ENCODE measurements at places on chromosomes 6 and 20.
A peak's percentile ranks its signal among the peaks of the same experiment; 100 is the strongest.

DNA sequence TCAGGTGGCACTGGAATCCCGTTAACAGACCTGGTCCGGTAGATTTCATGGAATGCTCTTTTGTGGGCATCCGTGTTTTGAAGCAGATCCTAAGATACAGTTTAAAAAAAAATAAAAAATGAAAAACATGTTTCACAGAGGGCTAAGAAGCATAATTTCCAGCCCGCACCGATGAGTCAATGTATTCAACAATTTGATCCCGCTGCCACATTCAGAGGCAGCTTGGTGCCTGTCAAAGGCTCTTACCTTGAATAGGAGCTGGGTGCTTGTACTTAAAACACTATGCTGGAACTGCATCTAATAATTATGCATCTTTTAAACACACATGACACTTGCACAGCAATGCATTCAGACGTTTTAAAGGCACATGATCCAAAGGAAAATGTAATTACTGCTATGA, 164.8 kb downstream of the SYNE1 start:
- no peak for DNase-seq

GRCh38 chr20:7257692-7258466, 490.4 kb downstream of the BMP2 start:
- peak; percentile 44 for DNase-seq

- DNase-seq, result no peak
Measured at GRCh38 chr6:26459023-26459810, 1.5 kb downstream of the BTN2A1 start.

GRCh38 chr6:45054610-45055009, 273.5 kb upstream of the RUNX2 start:
- DNase-seq, result no peak

- DNase-seq, result no peak
Measured at GRCh38 chr6:25179051-25179778, 100.0 kb upstream of the CARMIL1 start.

GRCh38 chr20:64079273-64080012, at the start of gene RGS19:
Gene RGS19, minus strand, starts transcription at chr20:64079518. Its CDS starts 2,632 bp downstream, at chr20:64076886.
- peak; percentile 83 for DNase-seq

- DNase-seq, result peak; percentile 91
Measured at GRCh38 chr6:30615219-30615957, 1.7 kb downstream of the PPP1R10 start.

DNA sequence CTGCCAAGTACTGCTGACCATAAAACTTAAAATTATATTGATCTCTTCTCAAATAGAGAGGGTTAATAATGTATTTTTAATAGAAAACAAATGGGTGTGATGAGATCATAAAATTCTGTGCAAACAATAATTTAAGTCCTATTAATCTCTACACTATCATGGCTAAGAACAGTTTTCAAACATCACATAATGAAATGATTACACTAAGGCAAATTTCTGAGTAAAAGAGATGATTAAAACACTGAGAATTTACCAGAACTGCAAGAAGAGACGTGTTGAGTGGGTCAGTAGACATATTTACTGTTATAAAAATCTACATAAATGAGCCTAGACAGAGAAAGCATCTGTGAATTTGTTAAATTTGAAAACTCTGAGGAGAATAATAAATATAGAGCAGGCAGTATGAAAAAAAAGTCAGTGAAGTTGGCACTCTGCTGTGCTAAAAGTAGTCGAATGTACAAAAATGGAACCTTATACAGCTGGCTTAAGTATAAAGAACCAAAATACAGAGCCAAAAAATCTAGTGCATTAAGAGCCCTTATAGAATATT, 302.6 kb upstream of the MANEA start:
- DNase-seq, result no peak

GRCh38 chr6:90508753-90509152, 78.1 kb downstream of the MAP3K7 start:
- DNase-seq, result peak; percentile 6

GRCh38 chr20:48788486-48789072, 39.2 kb downstream of the PREX1 start:
- DNase-seq, result no peak

GRCh38 chr6:138508676-138508988, 9.3 kb upstream of the NHSL1 start:
- DNase-seq, result no peak

DNA sequence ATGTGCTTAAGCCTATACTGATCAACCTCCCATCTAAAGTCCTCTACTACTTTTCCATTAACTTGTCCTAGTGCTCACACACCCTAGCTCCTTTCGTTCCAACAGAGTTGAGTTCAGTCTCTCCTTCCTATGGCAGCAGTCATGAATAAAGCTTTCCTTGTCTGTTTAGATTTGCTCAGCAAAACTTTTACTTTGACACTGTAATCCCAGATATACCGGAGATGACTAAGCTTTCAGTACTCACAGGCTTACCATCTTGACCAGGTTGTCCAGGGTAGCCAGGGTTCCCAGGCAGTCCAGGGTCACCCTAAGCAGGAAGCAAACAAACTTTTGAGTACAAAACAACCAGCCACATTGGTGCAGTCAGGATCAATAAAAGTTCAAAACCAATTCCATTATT, 90.7 kb downstream of the COL21A1 start:
- no peak for DNase-seq
